ENCODE measurements at places on chromosomes 5 and 9. TPM values are rescaled to one million over a fixed set of nuclear protein-coding genes. Genes with fewer than 3 reads are reported as not detected.

The ZDHHC12 gene
- 29.1 TPM for total RNA-seq

The IL7R gene
- 4.9 TPM for total RNA-seq

The CENPK gene
- total RNA-seq: 37.4 TPM

The CCDC180 gene
- 4.5 TPM for total RNA-seq

The FIBCD1 gene
- total RNA-seq: 1.4 TPM

The FAT2 gene
- total RNA-seq: under 0.01 TPM

The PCDH12 gene
- 0.11 TPM for total RNA-seq

The MYORG gene
- 1.2 TPM for total RNA-seq

The SHROOM1 gene
- 6.3 TPM for total RNA-seq

The PLPPR1 gene
- total RNA-seq: not detected

The SMAD5 gene
- total RNA-seq: 47.9 TPM

The BASP1 gene
- 163 TPM for total RNA-seq

The FCN1 gene
- not detected for total RNA-seq

The BTNL8 gene
- total RNA-seq: not detected
